Stimulated activated CD4-positive, alpha-beta T cell treated with anti-CD3 and anti-CD28 coated beads, Interleukin-15, amount 100 ng/mL, for 1 hour (primary cell): ENCODE measurements at places on chromosomes 2 and 18.

DNA sequence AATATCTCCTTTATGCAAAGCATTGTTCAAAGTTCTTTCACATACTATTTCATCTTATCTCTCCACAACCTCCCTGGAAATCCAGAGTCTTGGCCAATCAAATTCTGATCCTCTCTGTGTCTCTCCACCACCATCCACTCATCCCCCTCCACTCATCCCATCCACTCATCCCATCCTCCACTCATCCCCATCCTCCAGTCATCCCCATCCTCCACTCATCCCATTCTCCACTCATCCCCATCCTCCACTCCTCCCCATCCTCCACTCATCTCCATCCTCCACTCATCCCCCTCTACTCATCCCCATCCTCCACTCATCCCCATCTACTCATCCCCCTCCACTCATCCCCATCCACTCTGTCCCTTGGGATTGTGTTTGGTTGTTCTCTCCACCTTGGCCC is 101.1 kb downstream of the BCL2 start:
- no peak for DNase-seq

GRCh38 chr2:30354621-30355020 is 92.4 kb upstream of the LCLAT1 start:
- DNase-seq = no peak

- DNase-seq = no peak
Measured at GRCh38 chr2:28643327-28643726, 108.3 kb upstream of the PPP1CB start.

- DNase-seq = no peak
Measured at GRCh38 chr2:20429528-20429927, 17.3 kb upstream of the RHOB start.

DNA sequence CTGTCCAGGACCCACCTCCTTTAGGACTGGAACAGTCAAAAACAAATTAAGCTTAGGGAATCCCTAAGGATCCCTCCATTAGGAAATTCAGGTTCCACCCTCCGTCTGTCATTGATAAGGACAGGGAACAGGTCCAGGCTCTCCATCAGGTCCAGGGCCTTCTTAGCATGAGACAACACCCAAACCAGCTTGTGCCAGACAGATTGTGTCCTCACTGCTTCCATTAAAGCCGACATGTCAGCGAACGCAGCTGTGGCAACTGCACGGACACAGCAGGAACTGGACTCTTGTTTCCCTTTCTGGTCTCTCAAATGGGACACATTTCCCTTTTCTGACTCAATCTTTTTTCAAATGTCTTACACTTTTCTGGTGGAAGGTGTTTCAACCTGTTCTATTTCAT is 81.4 kb downstream of the BCL11A start:
- no peak for DNase-seq

DNA sequence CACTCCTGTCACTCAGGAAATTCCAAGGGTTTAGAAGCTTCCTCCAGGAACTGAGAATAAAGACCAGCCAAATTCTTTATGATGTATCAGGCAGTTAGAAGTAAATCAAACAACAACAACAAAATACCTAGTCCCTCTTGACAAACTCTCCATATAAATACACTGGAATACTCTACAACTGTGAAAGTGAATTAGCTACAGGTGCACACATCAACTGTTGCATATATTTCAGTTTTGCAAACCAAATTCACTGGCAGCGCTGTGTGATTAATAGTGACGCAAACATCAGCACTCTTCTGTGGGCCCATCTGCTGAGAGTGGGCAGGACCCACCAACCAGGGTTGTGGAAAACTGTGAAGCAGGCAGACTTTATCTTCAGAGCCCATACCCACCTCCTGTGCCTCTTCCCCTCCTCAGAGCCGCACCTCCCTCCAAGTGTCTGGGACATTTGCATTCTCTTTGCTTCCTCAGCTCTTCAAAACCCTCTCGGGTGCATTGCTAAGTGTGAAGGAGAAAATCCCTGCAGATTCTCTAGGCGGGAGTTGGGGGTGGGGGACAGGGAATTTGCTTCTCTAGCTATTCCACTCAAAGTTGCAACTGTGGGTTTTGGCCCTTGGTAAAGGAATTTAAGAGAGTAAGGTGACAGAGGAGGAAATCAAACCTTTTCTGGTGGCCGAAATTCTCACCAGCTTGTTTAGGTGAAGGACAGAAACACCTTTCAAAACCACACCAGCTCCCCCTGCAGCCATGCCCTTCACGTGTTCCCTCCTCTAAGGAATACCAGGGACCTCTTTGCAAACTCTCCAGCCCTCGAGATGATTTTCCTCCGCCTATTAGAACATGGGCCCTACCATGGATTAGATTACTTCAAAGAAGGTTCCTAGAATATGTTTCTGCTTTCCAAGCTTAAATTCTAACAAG is 119.3 kb downstream of the MRO start:
- DNase-seq = no peak

DNA sequence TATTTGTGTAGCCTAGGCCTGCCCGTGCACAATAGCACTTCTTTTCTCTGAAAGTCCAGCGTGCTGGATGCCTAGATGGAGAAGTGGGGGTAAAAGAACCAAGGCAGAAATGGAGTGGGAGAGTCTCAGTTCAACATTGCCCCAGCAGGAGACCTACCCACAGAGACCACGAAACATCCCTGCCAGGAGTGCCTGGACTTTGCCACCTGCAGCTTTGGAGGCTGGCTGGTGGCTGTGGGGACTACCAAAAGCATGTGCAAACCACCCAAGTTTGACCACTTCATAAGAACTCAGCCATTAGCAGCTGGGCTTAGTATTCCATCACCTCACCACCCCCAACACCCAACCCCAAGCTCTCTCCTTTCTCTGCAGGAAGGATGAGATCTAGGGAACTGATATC is 416.9 kb upstream of the ID2 start:
- no peak for DNase-seq

GRCh38 chr2:219435701-219436100 is 1.1 kb downstream of the SPEG start:
- DNase-seq = no peak

DNA sequence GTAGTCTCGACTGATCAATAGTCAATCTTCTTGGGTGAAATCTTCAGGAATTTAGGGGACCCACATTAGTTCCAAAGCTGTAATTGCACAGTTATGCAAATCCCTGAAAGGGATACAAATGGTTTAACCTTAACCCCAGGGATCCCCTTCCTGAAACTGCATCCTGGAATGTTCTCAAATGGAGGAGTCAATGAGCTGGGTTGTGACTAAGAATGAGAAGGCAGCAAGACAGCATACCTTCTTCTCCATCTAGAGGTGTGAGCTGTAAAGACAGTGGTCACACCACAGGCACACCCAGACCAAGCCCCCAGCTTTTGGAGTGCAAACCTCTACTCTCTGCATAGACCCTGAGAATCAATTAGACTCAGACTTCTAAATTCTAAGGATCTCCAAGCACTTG is 164.7 kb upstream of the MEIS1 start:
- DNase-seq = no peak

- no peak for DNase-seq
Measured at GRCh38 chr2:37740164-37740739, 68.8 kb upstream of the CDC42EP3 start.

DNA sequence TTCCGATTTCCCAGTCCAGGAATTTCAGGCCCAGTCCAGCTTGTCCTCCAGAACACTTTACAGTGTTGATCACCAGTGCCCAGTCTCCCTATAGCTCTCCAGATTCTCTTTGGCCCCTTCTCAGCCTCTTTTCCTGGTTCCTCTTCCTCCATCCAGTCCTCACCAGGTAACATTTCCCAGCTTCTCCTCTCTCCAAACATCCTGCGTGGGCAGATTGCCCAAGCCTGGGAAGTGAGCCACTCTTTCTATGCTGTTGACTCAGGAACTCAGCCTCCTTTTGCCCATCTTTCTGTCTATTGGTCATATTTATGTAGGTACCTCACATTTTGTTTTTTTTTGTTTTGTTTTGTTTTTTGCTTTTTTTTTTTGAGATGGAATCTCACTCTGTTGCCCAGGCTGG is 109.4 kb downstream of the LYPD1 start:
- no peak for DNase-seq

DNA sequence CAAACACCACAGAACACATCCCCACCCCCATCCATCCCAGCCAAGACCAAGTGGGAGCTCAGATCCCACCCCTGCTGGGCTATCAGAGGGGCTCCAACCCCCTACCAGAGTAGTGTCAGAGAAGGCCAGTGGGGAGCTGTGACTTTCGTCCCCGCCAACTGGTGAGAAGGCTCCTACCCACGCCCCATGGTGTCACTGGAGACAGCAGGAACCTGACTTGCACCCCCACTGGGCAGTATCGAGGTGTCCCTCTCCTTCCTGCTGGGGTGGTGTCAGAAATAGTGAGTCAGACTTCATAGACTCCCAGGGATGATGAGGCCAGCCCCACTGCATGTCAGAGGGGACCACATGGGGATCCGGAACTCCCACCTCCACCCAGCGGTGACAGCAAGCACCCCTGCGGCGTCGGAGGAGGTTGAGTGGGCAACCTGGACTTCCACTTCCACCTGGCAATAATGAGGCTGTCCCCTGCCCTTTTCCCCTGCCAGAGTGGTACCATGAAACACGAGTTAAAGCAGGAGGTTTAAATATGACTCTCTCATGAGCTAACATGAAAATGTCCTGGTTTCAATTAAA is 106.7 kb downstream of the CTIF start:
- DNase-seq = no peak

- DNase-seq = no peak
Measured at GRCh38 chr2:130806370-130806769, 30.3 kb upstream of the ARHGEF4 start.

DNA sequence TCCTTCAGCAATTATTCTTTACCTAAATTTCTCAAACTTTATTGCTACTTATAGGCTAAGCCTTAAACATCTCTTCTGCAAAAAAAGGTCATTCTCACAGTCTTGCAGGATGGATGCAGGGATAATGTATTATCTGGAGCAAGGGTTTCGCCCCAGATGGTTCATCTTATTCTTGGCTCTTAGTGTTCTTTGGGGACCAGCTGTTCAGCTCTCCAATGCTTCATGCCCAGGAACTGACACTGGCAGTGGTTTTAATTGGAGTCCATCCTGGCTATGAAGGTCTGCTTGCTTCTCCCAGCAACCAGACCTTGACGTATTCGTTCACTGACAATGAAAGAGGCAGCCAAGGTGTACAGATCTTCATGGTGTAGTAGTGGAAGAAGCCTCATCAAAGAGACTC is 331.9 kb downstream of the SLC8A1 start:
- no peak for DNase-seq

GRCh38 chr2:233706720-233707119 is 6.0 kb upstream of the UGT1A5 start:
- no peak for DNase-seq

DNA sequence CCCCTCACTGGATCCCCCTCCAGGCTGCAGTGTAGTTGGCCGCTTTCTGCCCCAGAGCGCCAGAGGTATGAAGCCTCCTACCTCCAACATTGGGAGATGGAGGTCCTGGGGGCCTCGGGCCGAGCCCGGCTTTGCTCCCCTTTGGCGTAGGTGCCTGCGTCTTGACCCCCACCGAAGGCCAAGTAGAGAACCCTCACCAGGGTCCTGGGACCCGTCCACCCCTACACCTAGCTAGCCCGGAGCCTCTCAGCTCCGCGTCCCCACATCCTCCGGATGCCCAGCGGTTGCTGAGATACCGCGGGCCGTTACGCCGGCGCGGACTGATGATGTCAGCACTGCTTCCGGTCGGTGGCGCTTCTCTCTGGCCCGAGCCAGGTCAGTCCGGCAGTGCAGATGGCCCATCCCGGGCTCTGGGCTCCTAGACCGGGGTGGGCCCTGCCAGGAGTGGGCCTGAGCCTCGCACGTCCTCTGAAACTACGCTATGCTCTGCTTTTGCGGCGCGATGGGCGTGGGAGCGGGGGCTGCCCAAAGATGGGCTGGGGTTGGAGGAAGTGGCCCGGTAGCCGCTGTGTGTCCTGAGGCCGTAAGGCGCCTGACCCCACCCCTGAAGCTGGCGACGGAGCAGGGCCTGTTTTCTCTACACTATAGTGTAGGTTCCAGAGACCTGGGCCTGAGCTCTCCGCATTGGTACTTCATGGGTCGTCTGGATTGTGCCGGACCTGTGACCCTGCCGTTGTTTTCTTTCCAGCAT is at the start of the genes GLB1L and STK16:
Gene GLB1L (minus strand): TSS at position 297 of the 751 bp plus-strand sequence. CDS start 1,871 bp downstream, outside the sequence.
Gene STK16 (plus strand): TSS at position 332 of the 751 bp plus-strand sequence. CDS start 521 bp downstream, outside the sequence.
- DNase-seq = peak; percentile 84

DNA sequence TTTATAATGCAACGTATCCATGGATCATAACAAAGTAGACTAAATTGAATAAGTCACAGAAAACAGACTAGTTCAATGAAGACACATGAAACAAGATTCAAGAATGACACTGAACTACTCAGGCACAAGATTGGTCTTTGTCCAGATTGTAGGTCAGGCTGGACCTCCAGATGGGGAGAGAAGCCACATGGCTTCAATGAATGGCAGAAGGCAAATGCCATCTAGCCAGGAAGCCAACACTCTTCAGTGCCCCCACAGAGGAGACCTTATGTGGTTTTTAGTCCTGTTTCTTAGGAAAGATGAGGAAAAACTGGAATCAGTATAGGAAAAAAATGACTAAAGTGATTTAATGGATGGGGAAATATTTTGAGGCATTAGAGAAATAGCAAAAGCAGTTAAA is 43.1 kb downstream of the BOD1L2 start:
- no peak for DNase-seq

DNA sequence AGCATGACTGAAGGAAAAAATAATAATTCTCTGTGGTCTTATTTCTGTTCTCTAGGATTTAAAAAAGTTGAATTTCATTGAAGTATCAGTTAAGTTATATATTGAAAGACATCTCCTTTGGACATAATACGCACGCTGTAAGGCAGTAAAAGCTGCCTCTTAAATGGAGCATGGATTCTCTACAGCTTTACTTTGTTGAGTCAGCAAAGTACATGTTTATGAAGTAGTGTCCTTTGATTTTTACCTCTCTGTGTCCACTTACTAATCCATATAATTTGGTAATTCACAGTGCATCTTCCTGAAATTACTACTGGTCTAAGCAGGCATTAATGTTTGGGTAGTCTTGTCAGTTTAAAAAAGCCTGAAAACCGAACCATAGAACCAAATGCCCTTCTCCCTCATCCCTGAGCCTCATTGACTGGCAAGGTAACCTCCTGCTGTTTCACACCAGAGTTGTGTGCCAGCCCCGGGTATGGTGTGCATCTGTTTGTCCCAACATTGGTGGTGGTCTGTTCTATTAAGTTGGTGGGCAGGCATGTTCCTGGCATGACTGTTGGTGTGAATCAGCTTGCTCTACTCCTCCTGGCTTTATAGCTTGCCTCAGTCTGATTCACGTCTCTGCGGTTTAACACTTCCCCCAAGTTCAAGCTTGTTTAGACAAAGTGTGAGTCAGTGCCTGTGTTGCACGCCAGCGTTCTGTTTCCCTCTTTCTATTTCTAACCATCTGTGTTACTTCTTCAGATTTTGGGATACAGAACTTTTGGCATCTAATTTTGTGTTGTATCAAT is 71.0 kb upstream of the ITM2C start:
- DNase-seq = peak; percentile 36

GRCh38 chr18:22408059-22408458 is 9.7 kb downstream of the CTAGE1 start:
- DNase-seq = no peak

DNA sequence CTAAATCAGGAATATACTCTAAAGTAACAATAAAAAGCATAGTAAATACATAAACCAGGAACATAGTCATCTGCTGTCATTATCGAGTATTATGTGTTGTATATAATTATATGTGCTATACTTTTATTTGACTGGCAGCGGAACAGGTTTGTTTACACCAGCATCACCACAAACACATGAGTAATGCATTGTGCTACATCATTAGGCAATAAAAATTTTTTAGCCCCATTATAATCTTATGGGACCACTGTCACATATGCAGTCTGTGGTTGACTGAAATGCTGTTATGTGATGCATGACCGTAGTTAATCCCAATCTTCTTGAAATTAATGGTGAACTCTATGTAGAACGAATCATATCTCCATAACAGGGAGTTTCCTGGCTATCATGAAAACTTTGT is 136.7 kb upstream of the ZFP36L2 start:
- DNase-seq = no peak

- DNase-seq = no peak
Measured at GRCh38 chr2:13003500-13003899, 286.8 kb downstream of the TRIB2 start.
